ENCODE measurements at places on chromosomes 13 and 19.

DNA sequence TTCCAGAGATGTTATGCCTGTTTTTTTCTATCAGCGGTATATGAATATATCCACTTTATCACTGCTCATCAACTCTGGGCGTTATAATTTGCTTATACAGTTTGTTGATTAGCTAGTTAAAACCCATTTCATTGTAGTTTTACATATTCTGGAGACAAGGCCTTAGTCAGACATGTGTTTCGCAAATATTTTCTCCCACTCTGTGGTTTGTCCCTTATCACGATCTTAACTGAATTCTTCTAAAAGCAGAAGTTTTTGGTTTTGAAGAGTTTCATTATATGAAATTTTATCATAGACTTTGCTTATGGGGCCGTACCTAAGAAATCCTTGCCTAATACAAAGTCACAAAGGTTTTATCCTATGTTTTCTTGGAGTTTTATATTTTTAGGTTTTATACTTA, 84.6 kb downstream of the FRY start:
- peak; percentile 64 for DNase-seq

DNA sequence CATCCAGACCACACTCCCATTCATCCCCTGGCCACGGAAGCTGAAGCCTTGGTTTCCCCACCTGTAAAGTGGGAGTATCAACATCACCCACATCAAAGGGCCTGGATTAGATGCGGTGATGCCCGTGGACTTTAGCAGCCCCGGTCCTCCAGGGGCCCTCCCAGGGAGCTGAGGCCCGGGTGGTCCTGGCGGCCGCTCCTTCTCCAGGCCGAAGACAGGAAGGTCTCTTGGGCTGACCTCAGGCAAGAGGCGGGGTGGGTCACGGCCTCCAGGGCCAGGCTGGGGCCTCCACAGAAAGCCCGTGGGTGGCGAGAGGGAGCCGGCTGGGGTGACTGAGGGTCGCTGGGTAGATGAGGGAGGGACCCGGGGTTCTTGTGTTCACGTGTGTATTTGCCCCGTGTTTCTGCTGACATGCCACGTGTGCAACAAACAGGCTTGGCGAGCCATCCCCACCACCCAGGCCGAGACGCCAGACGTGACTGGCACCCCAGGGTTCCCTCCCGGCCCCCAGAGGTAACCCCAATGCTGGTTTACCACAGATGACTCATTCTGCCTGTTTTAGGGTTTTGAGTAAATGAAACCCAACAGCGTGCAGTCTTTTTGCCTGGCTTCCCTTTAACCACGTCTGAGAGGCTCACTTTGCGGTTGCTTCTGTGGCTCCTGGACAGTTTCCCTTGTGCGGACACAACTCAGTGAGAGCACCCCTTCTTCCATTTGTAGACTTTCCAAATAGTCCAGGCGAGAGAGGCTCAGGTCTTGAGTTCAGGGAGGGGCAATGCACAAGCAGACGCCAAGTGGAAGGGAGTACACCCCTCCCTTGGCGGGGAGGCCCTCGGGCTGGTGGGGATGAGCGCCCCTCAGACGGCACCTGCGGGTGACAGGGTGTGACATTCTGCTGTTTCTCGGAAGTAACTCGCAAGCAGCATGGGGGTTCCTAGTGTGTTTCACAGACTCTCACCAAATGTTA, 42.9 kb downstream of the C13orf46 start:
- DNase-seq = peak; percentile 58

DNA sequence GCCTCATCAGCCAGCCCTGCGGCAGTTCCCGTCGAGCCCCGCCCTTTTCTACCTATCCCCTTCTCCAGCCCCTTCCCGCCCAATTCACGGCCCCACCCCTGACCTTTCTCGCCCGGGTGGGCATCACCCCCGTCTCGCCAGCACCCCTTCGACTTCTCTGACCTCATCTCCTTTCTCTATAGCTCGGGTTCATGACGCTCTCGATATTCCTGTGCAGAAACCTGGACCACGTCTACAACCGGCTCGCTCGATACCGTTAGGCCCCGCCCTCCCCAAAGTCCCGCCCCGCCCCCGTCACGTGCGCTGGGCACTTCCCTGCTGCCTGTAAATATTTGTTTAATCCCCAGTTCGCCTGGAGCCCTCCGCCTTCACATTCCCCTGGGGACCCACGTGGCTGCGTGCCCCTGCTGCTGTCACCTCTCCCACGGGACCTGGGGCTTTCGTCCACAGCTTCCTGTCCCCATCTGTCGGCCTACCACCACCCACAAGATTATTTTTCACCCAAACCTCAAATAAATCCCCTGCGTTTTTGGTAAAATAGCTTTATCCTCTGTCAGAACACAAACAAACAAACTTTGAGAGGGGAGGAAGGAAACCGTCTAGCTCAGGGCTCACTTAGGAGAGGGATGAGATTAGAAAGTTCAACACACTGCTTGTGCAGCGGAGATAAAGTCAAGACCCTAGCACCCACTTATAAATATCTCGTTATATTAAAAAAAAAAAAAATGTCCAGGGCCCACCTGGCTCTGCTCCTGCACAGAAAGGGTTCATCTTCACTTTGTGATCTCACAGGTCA, 5.1 kb downstream of the CD37 start:
- peak; percentile 41 for DNase-seq

GRCh38 chr13:42696191-42696590, 85.2 kb upstream of the FAM216B start:
- no peak for DNase-seq

GRCh38 chr19:5356428-5356827, 15.8 kb upstream of the PTPRS start:
- DNase-seq = no peak

DNA sequence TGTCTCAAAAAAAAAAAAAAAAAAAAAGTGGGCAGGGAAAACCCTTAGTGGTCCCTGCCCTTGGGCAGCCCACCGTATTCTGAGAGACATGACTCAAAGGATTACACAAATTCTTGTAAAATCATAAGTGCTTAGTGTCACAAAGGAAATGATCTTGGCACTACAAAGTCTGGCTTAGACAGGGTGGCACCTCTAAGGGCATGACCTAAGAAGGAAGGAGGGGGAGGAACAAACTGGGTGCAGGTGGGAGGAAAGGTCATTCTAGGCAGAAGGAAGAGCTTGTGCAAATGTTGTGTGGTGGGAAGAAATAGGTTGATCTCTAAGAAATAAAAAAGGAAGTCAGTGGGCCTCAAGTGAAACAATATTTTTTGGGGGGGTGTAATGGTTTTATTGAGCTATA, 10.4 kb downstream of the PNPLA6 start:
- DNase-seq = no peak

GRCh38 chr19:33268162-33268991, 34.0 kb downstream of the CEBPA start:
- DNase-seq = peak; percentile 41
